Stimulated activated CD4-positive, alpha-beta T cell treated with anti-CD3 and anti-CD28 coated beads, Interleukin-12 subunit alpha, Interleukin-12 subunit beta, amount 100 ng/mL, for 48 hours (primary cell): ENCODE measurements at places on chromosomes 6 and 20.

- DNase-seq, result no peak
Observed at GRCh38 chr6:112237066-112237465, 17.3 kb downstream of the LAMA4 start.

GRCh38 chr20:51687108-51687507 lies 81.1 kb downstream of the ATP9A start:
- no peak for DNase-seq

GRCh38 chr20:63179687-63180568 lies 36.0 kb downstream of the YTHDF1 start:
- DNase-seq, result no peak

DNA sequence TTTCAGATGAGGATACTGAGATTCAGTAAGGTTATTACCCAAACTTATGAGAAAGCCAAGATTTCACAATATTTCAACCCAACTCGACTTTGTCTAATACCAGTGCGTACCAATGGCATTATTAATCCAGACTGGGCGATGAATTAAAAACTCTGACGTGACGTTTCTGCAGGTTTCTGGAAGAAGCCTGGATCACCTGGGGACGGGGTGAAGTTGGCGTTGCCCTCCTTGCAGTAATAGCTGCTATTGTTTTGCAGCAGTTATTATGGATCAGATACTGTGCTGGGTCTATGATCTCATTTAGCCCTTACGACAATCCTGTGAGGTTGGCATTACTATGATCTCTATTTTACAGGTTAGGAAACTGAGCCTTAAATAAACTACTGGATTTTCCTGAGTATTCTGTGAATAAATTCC lies 569 bp upstream of the CDC5L start:
- no peak for DNase-seq
